ENCODE measurements at places on chromosomes 7 and 10. TPM values are rescaled to one million over a fixed set of nuclear protein-coding genes. Genes with fewer than 3 reads are reported as not detected.

TAS2R3 gene
- 0.76 TPM for total RNA-seq

SPRN gene
- total RNA-seq: not detected

ZNF273 gene
- 4.6 TPM for total RNA-seq

OR2A12 gene
- total RNA-seq: not detected

LZTS2 gene
- total RNA-seq: 58.7 TPM

ADARB2 gene
- 0.61 TPM for total RNA-seq

CC2D2B gene
- 0.32 TPM for total RNA-seq

RBM20 gene
- not detected for total RNA-seq

GALNT17 gene
- not detected for total RNA-seq

KIN gene
- total RNA-seq: 6.5 TPM

C10orf67 gene
- total RNA-seq: under 0.01 TPM

GFRA1 gene
- 1.8 TPM for total RNA-seq

GPR158 gene
- not detected for total RNA-seq

MKLN1 gene
- 17.2 TPM for total RNA-seq

PIK3AP1 gene
- total RNA-seq: 0.32 TPM

Data from epithelial cell of umbilical artery (primary cell).